ENCODE measurements at places on chromosomes 13 and 19.
A peak's percentile ranks its signal among the peaks of the same experiment; 100 is the strongest.

GRCh38 chr19:32809754-32810153 is 59.8 kb downstream of the SLC7A9 start:
- DNase-seq, result no peak

- peak; percentile 36 for DNase-seq
These were observed 24.8 kb upstream of the ZNF254 start for GRCh38 chr19:24062190-24062589.

- DNase-seq, result no peak
These were observed 703 bp downstream of the ZNF506 start for GRCh38 chr19:19820774-19821320.

DNA sequence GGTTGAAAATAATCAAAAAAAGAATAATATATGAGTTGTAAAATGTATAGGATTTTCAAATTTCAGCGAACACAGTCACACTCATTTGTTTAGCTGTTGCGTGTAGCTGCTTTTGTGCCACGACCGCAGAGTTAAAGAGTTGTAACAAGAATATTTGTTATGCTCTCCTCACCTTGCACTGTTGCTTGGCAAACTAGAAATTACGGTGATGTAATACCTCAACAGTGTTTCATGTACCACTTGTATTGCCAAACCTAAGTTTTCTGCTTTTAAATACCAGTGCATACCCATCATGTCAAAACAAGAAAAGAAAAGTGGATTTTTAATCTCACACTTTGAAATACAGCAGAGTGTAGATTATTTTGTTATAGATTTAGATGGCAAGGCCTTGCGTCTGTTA is 201.1 kb downstream of the NBEA start:
- DNase-seq, result peak; percentile 24

- peak; percentile 33 for DNase-seq
These were observed 709.3 kb upstream of the KLHL1 start for GRCh38 chr13:70817576-70817975.

DNA sequence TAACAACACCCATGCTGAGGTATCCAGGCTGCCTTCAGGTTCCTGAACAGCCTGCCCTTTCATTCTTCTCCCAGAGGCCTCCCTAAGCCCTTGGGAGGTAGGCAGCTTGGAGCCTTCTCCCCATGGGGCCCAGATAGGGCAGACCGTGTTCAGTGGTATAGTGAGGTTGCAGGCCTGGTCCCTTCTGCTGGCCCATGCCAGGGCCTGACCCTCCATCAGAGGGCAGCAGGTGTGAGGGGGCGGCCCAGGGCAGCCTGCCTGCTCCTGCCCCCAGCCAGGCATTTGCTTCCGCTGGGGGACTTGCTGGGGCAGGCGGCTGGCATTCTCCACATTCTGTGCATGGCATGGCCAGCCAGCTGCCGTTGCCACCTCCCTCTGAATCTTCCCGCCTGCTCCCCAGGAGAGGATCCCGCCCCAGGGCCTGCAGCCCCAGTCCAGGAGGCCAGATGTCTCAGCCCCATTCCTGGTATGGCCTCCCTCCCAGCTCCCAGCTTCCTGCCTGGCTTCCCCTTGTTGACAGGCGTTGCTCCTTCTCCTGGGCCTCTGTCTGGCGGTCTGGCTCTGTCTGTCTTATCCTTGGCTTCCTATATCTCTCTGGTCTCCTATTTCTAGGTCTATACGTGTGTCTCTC is 8.9 kb downstream of the CIC start:
- DNase-seq, result no peak

Data from fibroblast of lung (primary cell).